Activated naive CD4-positive, alpha-beta T cell treated with anti-CD3 and anti-CD28 coated beads, Interleukin-2, amount 10 ng/mL, durations not matched to agents 7 days and 5 days (primary cell): ENCODE measurements at places on chromosomes 2 and 18.

DNA sequence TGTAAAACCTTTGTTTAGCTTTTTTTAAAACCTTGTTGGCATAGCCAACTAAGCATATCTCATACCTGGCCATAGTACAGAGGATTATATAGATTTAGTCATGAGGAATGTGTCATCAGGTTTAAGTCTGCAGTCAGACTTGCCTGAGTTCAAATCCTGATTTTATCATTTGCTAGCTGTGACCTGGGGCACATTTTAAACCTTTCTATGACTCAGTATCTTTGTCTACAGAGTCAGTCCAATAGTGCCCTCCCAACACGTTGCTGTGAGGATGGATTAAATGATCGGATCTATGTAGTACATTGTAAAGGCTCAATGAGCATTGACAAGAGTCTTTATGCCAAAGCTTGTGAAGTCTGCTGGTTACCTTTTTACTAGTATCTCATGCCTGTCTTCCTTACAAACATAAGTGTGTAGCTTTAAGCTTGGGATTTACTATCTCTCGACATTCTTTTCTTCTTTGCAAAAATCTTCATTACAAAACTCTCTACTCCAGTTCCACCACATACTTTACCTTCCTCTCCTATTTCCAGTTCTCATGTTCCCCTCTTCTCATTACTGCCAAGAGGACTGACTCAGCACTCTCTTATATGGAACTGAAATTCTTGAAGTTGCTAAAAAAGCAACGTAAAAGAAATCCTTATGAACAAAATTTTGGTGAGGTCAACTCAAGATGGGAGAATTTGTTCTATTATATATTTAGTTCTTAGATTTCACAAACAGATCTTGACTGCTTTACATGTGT lies 68.1 kb upstream of the RBMS1 start:
- DNase-seq: no peak

DNA sequence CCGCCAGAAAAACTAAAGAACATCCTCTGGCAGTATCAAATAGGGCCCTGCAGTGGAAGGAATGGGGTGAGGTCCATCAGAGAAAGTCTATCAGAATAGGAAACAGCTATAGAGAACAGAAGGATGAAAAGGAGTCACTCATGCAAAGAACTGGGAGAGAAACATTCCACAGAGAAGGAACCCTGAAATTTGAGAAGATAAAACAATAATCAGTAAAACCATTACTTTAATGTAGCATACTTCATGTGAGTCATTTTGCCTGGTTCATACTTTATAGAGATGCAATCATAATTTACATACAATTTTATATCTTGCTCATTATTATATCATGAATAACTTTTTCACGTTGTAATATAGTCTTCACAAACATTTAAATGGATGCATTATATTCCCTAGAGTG lies 402.2 kb downstream of the NCKAP5 start:
- no peak for DNase-seq

GRCh38 chr2:11048335-11049008 lies 106.8 kb upstream of the SLC66A3 start:
- no peak for DNase-seq

- DNase-seq: no peak
Measured at GRCh38 chr18:5673616-5674015, 129.8 kb upstream of the EPB41L3 start.

- no peak for DNase-seq
Measured at GRCh38 chr2:32940316-32940997, 6.3 kb upstream of the LTBP1 start.

- DNase-seq: no peak
Measured at GRCh38 chr2:2788076-2788475, 457.0 kb upstream of the MYT1L start.

GRCh38 chr2:122481717-122482116 lies 726.3 kb downstream of the TSN start:
- DNase-seq: no peak

GRCh38 chr2:60629801-60630385 lies 76.4 kb upstream of the BCL11A start:
- DNase-seq: no peak

- DNase-seq: no peak
Measured at GRCh38 chr18:48905513-48905912, 45.3 kb downstream of the SMAD7 start.

DNA sequence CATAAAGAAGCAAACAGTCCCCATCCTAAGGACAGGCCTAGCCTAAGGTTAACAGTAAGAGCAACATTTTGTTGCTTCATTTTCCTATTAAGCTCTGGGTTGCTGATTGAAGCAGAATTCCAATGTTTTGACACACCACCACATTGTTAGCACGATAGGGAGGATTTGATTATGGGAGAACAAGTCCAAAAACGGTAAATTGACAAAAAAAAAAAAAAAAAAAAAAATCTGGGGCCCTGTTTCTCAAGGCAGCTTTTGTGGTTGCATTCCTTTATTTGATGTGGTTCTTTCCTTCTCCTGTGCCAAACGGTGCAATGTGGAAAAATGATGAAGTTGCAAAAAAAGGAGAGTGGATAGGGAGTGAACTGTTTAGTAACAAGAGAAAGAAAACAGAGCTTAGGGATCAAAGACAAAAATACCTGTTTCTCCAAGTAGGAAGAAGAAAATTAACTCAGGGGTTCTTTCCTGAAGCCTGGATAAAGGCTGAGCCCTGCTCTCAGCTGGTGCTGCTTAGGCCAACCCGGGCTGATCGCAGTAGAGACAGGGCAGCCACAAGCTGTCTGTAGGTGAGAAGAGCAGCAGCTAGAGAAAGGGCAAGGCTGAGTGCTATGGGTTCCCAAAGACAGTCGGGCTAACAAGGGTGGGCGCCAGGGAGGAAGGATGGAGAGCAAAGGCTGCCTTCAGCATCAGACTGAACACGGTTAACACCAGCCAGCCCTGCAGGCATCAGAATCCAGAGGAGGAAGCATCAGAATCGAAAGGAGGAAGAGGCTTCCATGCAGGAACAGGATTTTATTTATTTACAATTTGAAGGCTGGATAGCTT lies 167.8 kb upstream of the FOSL2 start:
- DNase-seq: no peak

DNA sequence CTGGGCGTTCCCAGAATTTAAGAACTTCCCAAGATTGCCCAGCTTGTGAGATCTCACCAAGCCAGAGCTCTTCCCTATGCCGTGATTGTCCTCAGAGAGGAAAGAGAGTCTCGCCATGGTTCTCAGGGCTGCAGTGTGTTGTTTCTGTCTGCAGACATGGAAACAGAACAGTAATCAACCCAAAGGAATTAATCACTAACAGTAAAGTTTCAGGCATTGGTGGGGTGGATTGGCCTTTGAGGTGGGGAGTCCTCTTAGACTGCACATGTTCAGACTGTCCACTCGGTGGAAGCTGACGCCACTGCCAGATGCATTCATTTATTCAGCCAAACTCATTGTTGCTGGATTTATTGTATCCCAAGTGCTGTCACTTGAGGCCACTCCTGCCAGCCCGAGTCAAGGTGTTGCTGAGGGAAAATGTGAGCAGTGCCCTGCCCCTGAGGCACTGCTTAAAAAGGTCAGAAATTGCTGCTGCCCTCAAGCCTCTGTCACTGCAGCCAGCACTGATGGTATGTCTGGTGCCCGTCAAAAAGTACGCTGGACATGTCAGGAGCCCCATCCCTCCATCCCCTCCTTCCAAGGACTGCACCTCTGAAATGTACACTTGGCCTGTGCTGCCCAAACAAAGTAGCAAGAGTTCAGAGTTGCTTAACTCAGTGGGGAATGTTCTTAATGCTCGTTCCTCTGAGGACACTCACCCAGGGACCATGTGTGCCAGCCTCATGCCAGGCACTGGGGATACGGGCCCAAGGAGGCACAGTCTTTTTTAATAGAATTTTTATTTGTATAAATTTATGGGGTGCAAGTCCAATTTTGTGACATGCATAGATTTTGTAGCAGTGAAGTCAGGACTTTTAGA lies 201.0 kb downstream of the GLI2 start:
- DNase-seq: no peak

- no peak for DNase-seq
Measured at GRCh38 chr2:86233436-86233835, 34.2 kb downstream of the MRPL35 start.

DNA sequence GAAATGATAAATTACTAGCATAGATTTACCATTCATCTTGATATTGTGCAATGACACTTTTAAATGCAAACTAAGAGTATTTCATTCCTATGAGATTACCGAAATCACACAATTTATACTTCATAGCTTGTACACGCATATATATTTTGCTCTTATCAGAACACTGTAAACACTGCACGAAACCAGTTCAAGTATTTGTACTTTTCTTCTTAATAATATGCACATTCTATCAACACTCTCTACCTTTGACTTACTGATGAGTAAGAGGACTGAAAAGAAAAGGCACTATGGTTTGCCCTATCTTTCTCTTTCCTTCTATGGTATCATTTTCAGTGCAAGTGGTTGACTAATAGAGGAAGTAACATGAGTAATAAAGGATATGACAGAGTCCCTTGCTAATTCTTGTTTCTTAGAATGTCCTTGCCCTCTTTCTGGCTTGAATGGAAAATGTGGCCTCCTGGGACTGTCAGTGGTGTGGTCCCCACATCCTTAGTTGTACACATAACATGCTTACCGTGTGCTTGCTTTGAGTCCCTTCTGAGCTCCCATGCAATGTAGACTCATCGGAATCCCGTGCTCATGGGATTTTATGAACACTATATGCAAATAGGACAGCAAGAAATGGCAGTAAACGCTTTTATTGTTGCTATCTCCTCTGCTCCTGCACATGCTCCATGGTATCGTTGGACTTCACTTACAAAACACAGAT lies 363.5 kb upstream of the TNP1 start:
- DNase-seq: peak; percentile 53

GRCh38 chr18:32122039-32122438 lies 30.4 kb downstream of the RNF138 start:
- DNase-seq: no peak

GRCh38 chr2:43754180-43754579 lies 19.7 kb upstream of the DYNC2LI1 start:
- DNase-seq: no peak

DNA sequence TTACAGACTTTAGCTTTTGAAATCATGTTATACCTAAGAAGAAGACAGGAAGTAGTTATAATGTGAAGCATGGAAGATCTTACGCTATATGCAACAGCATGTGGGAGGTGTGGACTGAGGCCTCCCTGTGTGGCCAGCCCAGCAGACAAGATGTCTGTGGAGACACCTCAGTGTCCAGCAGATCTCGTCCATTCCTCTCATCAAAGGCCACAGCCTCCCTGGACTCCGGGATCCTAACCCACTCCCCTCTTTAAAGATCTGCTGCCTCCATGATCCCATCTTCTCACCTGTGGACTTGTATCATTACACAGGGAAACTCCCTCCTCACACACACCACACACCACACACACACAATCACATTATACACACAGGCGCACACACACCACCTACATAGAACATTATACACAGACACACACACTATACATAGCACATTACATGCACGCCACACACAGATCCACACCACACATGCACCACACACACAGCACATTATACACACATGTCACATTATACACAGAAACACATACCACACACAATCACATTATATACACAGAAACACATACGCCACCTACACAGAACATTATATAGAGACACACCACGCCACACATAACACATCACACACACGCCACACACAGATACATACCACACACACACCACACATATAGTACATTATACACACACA lies 89.5 kb downstream of the PXDN start:
- DNase-seq: no peak

DNA sequence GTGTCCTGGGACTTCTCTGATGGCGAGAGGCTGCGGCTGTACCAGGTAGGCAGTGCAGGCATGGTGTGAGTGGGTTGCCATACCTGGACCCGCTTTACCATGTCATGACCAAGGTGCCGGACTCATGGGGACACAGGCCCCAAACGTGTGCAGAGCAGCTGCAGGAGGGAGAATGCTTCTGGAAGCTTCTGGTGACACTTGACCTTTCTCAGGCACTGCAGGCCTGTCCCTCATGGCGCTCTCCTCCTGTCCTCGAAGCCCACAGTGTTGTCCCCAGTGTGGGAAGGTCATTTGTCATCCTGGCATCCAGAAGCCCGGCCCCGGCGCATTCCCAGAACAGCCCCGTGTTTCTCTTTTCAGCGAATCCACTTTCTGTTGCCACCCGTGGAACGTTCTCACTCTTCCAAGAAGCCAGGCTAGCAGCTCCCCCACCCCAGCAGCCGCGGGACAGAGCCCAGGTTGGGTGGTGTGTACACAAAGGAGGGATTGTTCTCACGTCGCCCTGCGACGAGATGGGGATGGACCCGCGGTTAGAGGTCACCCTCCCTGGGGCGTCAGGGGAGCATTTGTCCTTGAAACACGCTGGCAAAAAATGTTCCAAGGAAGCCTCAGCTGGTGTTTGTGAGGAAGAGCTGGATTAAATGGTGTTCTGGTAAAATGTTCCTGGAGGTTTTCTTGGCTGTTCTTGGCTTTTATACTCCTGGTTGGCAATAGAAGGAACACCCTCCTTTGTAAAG lies 43.7 kb downstream of the SH3BP4 start:
- DNase-seq: no peak

GRCh38 chr2:12177455-12178288 lies 431.2 kb downstream of the LPIN1 start:
- peak; percentile 61 for DNase-seq

- DNase-seq: no peak
Measured at GRCh38 chr2:187481543-187481942, 33.5 kb upstream of the CALCRL start.

- DNase-seq: no peak
Measured at GRCh38 chr18:52391810-52392559, 52.0 kb downstream of the DCC start.

DNA sequence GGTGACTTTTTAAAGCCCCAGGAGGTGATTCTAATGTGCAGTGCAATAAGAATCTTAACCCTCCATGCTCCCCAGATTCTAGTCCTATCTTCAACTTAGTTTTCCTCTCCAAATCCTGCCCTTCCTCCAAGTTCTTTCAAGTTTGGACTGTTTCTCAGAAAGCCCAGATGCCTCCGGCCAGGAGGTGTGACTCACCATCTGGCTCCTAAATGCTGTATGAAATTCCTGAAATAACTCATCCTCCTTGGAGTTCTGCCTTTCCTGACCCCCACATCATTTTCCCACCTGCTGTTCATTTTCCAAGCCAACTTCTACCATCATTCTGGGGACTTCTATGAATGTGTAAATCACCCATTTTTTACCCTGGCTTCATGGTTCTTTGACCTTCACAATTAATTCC lies 118.2 kb upstream of the NOL4 start:
- DNase-seq: no peak

DNA sequence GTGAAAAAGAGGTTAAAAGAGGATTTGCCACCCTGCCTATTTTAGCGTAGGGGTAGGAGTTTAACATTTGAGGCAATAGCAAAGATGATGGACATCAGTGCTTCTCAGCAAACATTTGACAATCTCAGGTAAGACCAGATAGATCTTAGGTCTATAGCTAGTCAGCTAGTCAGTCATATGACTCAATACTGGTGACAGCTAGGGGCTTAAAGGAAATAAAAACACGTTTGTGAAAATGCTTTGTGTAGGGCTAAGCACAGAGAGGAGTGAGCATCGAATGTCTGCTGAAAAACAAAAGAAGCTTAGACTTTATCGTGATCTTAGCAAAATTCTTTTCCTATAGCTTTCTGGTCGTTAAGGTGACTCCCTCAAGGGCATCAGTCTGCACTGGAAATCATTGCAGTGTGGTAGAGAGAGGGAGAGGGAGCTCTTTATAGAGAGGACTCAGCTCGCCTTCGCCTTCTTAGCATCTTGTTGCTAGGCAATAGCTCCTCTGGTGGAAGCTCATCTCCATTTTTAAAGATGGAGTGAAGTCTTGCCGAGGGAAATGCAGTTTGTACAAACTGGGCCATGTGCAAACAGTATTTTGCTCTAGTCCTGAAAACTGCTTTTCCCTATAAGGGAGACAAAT lies 62.8 kb upstream of the SLC38A11 start:
- DNase-seq: no peak
